CD8-positive, alpha-beta T cell (primary cell): ENCODE measurements at places on chromosomes 6 and 20. TPM values are rescaled to one million over a fixed set of nuclear protein-coding genes. Genes with fewer than 3 reads are reported as not detected.

- no peak for DNase-seq
Observed at GRCh38 chr6:134115715-134116074, 63.3 kb upstream of the SLC2A12 start.

OR2H2 gene
- total RNA-seq: not detected

ZNF343 gene
- 4.9 TPM for total RNA-seq

- no peak for DNase-seq
Observed at GRCh38 chr6:40907198-40907701, 131.8 kb downstream of the UNC5CL start.

GRCh38 chr20:36686944-36687343 is 40.9 kb upstream of the SLA2 start:
- no peak for DNase-seq

GRCh38 chr20:21082584-21082983 is 23.6 kb downstream of the LINC00237 start:
- DNase-seq: no peak

BMP2 gene
- not detected for total RNA-seq

DNA sequence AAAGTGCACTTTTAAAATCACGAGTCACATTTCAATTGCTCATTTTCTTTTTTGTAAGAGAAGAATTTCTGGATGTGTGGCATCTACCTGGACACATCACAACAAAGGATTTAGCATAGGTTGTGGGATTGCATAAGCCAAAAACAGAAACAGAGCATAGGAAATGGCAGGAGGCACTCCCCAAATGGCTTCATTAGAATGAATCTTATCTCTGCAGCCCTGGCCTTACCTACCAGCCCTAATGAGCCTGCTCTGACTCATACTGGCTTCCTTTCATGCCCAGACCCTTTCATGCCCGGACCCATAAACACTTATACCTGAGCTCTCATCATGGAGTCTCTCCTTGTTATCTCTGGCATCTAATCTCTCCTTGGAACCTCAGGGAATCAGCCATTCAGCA is 23.9 kb upstream of the SPTLC3 start:
- no peak for DNase-seq

DNA sequence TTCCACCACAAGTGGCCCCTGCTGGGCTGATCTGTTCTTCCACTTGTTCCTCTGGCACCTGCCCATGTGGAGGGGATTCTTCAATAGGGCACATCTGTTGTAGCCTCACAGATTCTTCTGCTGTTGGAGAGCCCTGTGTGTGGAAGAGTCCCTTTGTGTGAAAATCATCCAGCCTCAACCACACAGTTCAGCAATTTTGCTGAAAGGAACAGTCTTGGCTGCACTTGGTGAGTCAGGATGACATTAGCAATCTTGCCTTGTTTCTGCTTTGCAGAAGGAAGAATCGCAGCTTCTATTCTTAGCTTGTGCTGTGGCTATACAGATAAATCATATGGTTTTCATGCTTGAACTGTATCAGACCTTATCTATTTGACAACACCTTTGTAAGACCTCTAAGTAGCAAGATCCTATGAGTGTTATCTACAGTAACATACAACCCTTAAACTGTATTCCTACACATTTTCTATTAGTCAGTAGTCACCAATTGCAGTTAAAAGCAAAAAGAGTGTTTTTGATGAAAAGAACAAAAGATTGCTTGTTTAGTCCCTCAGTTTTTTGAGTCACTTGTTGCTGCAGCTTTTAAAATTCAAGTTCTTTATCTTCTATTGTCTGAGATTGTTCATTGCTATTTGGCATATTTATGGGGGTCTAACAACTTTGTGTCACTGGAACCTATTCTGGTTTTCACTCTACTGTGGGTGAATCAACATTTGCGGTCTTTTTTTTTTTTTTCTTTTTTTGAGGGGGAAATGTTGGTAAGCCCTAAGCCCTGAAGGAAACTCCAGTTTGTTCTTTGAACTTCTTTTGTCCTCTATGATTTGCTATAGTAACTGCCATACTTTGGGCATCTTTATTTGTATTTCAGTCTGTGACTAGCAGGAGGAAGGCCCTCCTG is 231.6 kb downstream of the TFAP2B start:
- DNase-seq: no peak

GRCh38 chr6:169725125-169726048 is 1.1 kb upstream of the PHF10 start:
- no peak for DNase-seq

HUS1B gene
- 4.5 TPM for total RNA-seq

DNA sequence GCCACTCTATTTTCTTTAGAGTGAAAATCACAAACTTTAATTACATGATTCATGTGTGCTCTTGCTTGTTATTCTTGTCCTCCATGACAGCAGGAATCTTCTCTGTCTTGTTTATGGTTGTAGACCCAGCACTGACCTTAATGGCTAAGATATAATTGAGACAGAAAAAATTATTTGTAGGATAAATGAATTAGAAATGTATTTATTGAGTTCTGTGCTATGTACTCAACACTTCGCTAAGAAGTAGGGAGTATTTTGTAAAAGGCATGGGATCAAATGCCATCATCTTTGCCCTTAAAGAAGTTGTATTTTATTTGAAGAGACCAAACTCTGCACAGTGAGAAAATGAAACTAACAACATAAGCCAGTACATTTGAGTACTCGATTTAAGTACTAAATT is 71.2 kb downstream of the CBLN4 start:
- DNase-seq: no peak

IL17A gene
- total RNA-seq: not detected

GRCh38 chr6:146709036-146709622 is 110.4 kb downstream of the ADGB start:
- no peak for DNase-seq

DNA sequence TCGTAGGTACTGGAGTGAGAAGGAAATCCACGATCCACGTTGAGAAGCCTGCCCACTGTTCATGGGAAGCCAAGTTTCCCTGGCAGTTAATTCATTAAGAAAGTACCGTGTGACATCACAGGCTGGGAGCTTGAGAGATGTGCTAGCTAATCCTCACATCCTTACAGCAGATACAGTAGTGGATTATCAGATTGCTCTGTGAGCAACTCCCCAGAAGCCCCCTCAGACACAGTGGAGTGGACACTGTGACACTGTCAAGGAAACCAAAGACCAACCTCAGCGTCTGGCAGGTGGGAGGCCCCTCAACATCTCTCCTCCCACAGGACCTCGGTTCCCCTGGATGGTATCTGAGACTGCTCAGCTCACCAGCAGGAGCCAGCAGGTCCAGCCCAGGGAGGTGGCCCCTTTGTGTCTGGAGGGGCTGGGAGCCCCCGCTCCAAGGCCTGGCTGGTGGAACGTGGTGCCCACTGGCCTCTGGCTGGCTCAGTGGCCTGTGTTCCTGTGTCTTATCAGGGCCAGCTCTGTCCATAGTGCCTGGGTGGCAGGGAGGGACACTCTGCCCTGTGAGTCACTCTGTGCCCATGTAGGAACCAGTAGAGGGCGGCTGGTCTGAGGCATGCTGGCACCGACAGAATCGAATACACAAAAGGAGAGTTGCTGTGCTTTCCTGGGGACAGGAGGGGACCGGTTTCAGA is 7.2 kb downstream of the PYGB start:
- DNase-seq: no peak

- DNase-seq: no peak
Observed at GRCh38 chr6:90271831-90272230, 24.8 kb downstream of the BACH2 start.

- DNase-seq: no peak
Observed at GRCh38 chr20:61561111-61561830, 309.2 kb downstream of the CDH4 start.

DNA sequence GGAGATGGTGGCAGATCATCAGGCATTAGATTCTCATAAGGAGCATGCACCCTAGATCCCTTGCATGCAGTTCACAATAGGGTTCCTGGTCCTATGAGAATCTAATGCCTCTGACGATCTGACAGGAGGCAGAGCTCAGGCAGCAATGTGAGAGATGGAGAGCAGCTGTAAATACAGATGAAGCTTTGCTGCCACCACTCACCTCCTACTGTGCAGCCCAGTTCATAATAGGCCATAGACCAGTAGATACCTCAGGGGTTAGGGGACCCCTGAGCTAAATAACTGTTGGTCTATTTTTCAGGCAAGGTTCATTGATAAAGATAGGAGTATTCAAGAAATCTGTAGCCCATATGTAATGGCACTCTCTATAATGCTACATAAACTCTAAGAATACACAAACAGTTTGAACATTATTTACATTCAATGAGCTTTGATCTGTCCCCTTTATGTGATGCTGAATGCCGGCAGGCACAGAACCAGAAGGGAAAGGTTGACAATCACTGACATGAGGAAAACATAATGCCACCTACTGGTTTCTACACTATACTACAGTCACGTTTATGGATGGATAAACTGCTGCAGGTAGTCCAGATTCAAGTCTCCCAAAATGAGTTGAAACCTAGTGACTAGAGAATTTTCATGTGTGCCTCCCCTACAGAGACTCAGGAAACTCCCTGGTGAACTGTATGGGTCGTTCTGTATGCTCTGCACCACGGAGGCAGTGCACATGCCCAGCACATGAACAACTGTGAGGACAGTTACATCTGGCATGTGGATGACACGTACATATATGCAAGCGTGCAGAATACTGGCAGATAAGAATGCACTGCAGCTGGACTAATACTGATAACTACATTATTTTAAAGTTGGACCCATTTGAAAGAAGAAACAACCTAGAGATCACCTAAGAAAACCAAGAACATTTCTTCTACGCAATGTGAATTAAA is 72.0 kb downstream of the DST start:
- no peak for DNase-seq

ZNF334 gene
- 0.14 TPM for total RNA-seq

PAX1 gene
- not detected for total RNA-seq

TCF15 gene
- not detected for total RNA-seq

OTOR gene
- total RNA-seq: not detected

DNA sequence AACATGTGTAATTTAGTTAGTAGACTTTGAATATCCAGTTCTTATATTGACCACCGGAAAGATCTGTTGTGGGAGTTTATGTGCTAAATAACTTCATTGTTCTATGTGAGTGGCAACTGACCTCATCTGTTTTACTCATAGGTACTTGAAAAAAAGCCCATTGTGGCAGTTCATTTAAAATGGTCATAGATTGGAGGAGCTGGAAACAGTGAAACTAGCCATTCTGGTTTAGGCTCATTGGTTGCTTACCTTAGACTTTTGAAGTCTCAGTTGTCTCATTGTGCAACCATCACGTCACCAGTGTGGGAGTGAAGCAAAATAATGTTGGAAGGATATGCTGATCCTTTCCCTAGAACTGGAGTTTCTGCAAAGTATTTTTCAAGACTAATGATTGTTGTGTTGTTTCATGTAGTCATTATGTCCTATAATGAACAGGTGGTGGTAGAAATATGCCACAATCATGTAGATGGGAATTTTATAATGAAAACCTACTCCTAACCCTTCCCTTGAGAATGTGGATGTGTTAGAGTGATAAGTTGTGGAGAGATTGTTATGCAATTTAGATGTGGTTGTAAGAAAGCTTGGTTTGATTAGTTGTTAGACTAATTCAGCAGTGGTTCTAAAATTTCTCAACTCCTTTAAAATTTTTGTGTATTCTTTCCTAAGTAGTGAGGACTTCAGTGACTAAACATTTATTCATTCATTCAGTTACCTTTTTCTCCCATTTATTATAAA is 18.3 kb downstream of the DSP start:
- no peak for DNase-seq

NKAPL gene
- not detected for total RNA-seq

KIF6 gene
- not detected for total RNA-seq

LHFPL5 gene
- not detected for total RNA-seq

STX11 gene
- total RNA-seq: 18.9 TPM

COX4I2 gene
- total RNA-seq: not detected

- no peak for DNase-seq
Observed at GRCh38 chr20:15776770-15777466, 796.3 kb downstream of the KIF16B start.

NR2E1 gene
- total RNA-seq: not detected

GRCh38 chr6:20341564-20341963 is 60.1 kb upstream of the E2F3 start:
- DNase-seq: no peak

DNA sequence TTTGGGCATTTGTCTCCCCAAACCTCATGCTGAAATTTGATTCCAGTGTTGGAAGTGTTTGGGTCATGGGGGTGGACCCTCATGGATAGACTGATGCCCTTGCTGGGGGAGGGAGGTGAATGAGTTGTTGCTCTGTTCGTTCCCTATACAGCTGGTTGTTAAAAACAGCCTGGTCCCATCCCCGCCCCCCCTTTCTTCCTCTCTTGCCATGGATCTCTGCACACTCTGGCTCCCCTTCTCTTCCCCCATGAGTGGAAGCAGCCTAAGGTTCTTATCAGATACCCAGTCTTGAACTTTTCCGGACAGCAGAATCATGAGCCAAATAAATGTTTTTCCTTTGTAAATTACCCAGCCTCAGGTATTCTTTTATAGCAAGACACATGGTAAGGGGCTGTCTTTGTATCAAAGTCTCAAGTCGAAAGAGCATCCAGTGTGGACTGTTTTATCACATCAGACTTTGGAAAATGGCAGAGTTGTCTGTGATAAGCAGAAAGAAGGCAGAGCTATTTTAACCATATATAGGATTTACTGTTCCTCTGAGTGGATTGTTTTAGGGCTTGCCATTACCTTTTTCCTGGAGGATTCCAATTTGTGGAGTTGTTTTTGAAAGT is 31.2 kb downstream of the SLC9A8 start:
- no peak for DNase-seq

SYS1 gene
- 116 TPM for total RNA-seq

GRCh38 chr20:64265201-64265600 is 9.7 kb downstream of the PCMTD2 start:
- DNase-seq: no peak

ADTRP gene
- total RNA-seq: 4.4 TPM

HDGFL1 gene
- total RNA-seq: not detected

SAPCD1 gene
- 0.92 TPM for total RNA-seq

DNA sequence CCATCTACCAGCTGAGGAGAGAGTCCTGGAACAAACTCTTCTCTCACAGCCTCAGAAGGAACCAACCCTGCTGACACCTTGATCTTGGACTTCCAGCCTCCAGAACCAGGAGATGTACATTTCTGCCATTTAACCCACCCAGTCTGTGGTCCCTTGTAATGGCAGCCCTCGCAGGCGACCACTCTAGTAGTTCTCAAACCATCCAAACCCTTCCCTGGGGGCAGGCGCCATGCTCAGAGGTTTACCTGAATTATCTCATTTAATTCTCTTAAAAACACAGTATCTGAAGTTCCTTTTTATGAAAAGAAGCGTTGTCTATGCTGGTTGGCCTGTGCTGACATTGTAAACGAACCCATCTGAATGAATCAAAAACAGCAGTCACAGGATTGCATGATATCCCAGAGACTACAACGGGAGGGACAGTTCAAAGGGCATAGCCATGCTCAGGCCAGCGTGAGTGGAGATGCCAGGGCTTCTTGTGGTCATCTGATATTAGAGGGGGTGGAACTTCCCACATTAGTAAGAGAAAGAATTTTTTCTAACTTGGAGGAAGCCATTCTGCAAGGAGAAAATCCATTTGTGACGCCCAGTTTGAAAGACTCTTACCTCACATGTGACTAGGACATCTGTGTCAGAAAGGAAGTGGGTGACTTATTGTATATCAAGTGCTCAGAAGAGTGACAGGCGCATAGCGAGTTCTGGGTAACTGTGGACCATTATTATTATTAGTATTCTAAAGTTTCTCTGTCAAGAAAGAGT is 17.2 kb upstream of the TAGAP start:
- DNase-seq: no peak
